Ecto neural progenitor cell (in vitro differentiated cells): ENCODE measurements at places on chromosomes 4 and X.

DNA sequence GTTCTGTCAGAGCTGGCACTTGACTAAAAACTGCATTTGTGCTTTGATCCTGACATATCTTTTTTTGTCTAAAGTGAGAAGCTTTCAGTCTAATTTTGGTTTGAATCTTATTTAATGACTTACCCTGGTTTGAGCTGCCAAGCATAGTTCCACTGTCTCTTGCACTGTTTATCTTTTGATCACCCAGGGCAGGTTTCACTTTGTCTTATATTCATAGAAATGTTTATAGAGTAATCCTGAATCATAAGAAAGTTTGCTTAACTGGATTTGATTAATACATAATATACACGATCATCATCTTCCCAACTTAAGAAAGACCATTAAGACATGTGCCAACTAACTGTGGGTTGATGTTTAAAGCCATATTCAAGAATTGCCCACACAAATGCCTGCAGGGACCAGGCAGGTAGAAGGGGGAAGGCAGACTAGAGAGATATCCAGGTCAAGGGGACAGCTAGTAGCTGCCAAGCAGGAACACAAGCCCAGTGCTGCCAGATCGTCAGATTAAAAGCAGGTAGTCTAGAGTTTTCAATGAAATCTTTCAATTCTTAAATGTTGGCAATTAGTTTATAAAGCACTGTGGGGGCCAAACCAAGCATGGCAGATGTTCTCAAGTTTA is 1.9 kb downstream of the GK start:
- DNase-seq = no peak

GRCh38 chr4:32775049-32775448 is 2054.9 kb downstream of the PCDH7 start:
- no peak for DNase-seq

DNA sequence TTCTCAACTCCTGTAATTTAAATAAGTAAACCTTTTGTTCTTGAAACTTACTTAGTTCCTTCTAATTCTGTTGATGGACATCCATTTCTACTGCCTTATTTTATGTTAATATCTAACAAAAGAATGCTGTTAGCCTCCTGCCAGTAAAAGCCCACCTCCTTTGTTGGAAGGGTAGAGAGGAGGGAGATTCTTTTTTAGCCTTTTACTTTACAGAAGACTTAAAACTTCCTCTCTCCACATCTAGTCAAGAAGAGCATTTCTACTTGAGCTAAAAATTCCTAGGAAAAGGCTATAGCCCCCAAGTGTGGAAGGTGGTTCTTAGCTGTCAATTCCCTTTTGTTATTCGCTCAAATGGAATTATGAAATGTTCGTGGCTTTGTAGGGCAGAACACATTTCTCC is 118.7 kb downstream of the ZIC3 start:
- DNase-seq = no peak

- no peak for DNase-seq
Observed at GRCh38 chr4:6137747-6138135, 62.6 kb downstream of the JAKMIP1 start.

- DNase-seq = no peak
Observed at GRCh38 chr4:67674098-67674497, 26.9 kb downstream of the UBA6 start.
